NB4 (cell line): ENCODE measurements at places on chromosomes 2 and 18.

DNA sequence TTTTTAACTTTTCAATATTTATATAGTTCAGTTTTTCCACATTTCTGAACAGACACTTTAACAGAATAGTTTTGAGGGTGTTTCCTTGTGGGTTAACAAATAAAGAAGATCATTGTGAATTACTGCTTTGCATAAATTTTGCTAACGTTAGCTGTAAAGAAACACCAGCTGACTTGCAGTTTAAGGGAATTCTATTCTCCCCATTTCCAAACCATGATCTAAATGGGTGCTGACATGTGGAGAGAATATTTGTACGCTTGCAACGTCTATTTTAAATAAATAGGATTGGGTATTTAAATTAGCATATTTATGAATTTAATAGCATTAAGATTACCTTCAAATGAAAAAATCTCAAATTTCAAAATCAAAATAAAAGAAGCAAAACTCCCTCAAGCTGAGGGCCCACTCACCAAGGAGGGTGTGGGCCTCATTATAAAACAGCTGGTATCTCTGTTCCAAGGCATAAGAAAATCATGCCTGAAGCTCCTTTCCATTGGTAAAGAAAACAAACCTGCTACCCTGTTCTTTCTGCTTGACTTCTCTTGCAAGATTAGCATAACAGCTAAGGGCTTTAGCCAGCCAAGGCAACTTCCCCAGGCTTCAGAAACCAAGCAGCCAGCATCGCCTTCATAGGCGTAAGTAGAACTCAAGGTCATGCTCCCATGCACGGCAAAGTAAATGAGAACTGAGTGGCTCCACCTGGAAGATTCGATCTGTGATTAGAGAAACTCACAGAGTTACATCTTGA lies 3.2 kb downstream of the MRO start:
- no peak for DNase-seq

DNA sequence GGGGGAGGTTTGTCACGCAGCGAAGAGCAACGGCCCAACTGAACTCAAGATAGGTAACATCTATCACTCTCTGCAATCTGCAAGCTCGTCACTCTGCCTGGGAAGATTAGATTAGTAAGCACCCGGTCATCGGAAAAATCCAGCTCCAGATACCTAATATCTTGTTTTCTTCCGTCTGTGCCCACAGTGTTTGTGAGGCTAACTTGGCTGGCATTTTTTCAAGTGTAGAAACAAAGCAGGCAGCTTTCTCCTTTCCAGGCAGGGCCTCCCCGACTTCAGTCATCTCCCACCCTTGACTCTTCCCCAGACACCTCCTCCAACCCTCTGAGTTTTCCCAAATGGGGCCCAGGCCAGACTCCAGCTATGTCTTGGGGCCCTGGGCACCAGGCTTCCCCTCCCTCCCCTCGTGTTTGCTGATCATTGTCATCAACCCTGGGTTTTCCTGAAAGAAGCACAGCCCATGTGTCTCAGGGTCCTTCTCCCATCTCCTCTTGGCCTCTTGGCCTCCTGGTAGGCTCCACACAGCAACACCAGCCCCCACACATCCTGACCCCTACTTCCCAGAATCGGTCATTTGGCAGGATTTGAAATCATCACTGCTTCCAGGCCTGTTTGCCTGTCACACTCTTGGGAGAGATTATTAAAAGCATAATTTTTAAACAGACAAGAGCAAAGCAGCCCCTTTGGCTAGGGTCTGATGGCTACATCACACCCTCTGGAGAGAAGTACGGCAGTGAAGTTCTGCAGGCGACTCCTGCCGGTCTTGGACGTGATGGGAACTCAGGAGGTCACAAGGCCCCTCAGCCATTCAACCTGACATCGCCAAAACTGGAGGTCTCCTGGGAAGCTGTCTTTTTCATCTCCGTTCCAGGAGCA lies 144.9 kb upstream of the ID2 start:
- no peak for DNase-seq

- DNase-seq: no peak
These were observed 190.7 kb downstream of the NOL4 start for GRCh38 chr18:34033968-34034367.

- DNase-seq: no peak
These were observed 44.9 kb upstream of the BAZ2B start for GRCh38 chr2:159661286-159661685.

DNA sequence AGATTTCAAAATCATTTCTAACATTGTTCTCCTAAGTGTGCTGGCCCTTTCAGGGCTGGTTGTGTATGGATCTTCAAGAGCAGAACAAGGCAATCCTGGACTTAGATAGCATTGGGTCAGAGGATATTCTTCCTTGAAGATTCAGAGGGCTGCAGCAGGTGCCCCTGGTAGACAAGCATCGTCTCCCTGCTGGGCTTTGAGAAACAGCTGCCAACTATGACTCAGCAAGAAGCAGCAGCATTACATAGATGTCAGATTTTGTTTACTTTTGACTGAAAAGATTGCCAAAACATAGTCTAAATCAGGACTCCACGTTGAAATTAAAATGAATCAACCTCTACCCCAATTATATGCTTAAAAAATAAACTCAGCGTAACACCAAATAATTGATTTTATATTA lies 618.8 kb downstream of the SOCS6 start:
- DNase-seq: no peak

GRCh38 chr18:44458777-44459176 lies 221.9 kb upstream of the SETBP1 start:
- DNase-seq: no peak

- no peak for DNase-seq
These were observed 73.3 kb upstream of the NFATC1 start for GRCh38 chr18:79322441-79322840.

GRCh38 chr18:58645398-58645797 lies 16.5 kb upstream of the ALPK2 start:
- DNase-seq: no peak

DNA sequence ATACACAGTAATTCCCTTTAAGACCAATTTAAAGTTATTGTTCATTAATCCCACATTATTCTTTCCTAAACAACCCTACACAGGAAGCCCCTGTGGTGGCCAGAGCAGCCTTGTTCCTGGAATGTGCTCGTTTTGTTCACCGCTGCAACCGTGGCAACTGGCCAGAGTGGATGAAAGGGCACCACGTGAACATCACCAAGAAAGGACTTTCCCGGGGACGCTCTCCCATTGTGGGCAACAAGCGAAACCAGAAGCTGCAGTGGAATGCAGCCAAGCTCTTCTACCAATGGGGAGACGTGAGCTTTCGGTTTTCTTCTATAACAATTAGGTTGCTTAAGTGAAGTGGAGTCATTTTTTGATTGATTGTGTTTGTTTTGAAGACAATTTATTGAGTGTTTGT lies 101.0 kb downstream of the UNC80 start:
- peak; percentile 18 for DNase-seq

GRCh38 chr2:36407413-36407812 lies 51.8 kb downstream of the CRIM1 start:
- DNase-seq: no peak

DNA sequence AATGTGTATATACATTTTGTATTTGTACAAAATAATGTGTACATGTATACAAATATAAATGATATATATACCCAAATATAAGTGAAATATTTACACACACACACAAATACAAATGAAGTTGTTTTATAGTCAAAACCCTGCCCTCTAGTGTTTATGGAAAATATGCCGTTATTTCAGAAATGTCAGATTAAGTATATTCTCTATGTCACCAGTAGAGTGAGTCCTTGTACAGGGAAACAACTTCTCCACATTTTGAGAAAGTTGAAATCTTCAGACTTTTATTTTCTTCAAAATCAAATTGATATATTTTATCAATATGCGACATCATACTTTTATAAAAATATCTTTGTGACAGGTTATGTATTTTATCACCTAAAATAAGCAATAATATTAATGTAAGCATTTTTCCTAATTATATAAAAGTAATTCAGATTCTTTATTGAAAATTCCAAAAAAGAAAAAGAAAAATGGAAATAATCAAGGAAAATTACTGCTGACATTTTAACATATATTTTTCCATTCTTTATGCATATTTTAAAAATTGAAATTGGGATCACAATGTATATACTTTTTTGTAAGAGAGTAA lies 22.4 kb downstream of the ARL6IP6 start:
- DNase-seq: peak; percentile 72

- DNase-seq: peak; percentile 86
These were observed 68.3 kb upstream of the IL1R1 start for GRCh38 chr2:102074152-102074783.

GRCh38 chr2:184683911-184684310 lies 85.6 kb downstream of the ZNF804A start:
- no peak for DNase-seq

- peak; percentile 92 for DNase-seq
These were observed 55.5 kb downstream of the NCK2 start for GRCh38 chr2:105800036-105800713.

DNA sequence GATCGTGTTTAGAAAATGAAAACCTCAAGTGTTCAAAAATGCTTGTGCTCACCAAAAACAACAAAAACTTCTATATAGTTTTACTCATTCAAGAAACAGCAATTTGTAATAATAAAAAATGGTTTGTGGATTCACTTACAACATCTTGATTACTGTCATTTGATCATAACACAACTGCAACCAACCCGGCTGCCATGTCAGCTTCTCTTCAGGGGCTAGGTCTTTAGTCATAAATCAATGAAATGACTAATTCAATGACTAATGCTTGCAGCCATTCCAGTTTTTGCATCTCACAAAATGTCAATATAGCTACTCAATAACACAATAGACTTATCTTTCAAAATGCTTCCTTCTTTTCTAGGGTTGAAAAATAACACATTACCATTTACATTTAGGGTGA lies 128.0 kb downstream of the OLA1 start:
- DNase-seq: no peak

DNA sequence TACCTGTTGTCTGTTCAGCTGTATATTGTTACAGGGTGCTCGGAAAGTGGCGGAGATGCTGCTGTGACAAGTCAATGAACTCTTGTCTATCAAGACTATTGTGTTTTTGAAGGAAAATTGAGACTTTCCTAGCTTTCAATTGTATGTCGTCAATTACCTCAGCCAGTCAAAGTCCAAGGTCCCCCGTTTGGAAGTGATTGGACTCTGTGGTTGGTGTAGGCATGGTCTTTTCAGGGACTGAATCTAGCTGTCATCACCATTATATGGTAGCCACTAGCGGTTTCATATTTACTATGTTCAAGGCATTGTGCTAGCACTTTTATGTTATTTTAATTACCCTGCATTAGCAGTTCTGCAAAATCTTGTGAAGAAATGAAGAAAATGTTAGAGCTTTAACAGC lies 54.9 kb downstream of the XRCC5 start:
- no peak for DNase-seq

DNA sequence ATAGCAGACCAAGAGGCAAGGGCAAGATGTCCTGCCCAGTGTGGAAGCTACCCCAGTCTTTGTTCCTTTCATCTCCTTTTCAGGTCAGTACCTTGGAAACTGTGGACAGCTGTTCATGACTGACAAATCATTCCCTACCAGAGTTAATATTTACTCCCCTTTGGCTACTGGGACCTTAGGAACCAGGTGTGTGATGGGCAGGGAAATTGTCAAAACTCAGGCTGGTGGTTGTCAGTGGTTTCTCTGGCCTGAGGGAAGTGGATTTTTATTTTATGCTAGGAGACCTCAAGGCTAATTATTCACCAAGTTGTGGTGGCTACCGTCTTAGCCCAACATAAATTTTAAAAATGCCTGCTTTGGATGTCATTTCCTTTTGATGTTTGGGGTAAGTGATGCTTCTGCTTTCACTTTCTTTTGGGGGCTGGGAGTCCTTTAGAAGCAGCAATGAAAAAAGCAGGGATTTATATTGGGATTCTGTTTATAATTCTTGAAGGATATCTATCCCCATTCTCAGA lies 119.3 kb downstream of the SETBP1 start:
- no peak for DNase-seq

GRCh38 chr18:31294199-31294747 lies 23.7 kb upstream of the DSG1 start:
- DNase-seq: no peak

- DNase-seq: no peak
These were observed 421.4 kb upstream of the TCF4 start for GRCh38 chr18:56009411-56009810.

GRCh38 chr2:15640261-15640711 lies 48.6 kb downstream of the DDX1 start:
- peak; percentile 70 for DNase-seq

DNA sequence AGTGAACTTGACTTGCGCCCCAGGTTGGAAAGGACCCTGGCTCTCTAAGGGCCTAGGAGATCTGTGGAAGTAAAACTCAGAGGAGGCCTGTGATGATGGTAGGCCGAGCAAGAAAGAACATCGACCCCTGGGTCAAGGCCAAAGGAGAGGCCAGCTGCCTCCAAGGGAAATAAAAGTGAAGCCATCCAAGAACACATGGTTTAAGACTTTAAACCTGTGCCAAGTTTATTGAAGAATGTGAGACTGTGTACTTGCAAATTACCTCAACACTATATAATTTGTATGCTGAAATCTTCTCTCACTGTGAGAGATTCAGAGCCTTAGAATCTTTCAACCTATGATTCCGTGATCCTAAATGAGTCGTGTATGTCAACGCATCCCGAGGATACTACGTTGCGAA lies 40.7 kb upstream of the COBLL1 start:
- no peak for DNase-seq

DNA sequence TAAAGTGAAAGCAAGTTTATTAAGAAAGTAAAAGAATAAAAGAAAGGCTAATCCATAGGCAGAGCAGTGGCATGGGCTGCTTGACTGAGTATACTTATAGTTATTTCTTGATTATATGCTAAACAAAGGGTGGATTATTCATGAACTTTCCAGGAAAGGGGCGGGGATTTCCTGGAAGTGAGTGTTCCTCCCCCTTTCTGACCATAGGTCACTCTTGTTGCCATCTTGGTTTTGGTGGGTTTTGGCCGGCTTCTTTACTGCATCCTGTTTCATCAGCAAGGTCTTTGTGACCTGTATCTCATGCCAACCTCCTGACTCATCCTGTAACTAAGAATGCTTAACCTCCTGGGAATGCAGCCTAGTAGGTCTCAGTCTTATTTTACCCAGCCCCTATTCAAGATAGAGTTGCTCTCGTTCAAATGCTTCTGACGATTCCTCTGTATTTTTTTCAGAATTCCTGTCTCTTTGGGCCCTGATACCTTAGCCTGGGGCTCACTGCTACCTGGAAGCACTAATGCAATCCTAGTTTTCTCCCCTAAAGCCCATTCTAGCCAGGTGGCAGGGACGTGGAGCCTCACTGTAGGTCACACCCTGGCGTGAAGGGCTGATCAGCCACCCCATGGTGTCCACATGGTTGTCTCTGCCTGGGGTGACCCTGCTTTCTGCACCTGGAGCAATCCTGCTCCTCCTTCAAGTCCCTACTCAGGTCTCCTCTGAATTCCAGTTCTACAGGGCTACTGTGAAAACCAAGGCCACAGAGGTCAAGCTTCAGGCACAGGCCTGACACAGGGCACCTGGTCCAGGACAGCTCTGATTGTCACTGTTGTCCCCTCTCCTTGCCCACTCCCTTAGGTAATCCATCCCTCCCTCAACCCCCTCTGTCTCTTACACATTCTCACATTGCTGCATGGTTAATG lies 6.0 kb upstream of the SLC35F6 start:
- peak; percentile 87 for DNase-seq

- DNase-seq: no peak
These were observed 52.8 kb downstream of the GALNT1 start for GRCh38 chr18:35634323-35634722.
